ENCODE measurements at places on chromosomes 12 and 14.

DNA sequence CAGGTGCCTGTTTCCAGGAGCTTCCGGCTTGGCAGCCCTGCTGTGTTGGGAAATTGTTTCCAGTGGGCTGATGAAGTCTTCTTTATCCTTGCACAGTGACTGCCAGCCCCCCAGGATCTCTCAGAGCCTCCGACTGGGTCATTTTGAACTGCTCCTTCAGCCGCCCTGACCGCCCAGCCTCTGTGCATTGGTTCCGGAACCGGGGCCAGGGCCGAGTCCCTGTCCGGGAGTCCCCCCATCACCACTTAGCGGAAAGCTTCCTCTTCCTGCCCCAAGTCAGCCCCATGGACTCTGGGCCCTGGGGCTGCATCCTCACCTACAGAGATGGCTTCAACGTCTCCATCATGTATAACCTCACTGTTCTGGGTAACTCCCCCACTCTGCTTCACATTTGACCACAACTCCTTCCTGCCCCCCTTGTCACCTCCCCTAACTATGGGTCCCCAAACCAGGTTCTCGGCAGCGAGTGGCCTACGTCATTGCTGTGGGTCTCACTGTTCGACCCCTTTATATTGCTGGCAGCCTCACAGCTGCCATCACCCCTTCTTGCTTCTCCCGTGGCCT is 2.3 kb downstream of the LAG3 start:
- no peak for DNase-seq

GRCh38 chr14:106269451-106270204 is 743.2 kb downstream of the TMEM121 start:
- DNase-seq: no peak

DNA sequence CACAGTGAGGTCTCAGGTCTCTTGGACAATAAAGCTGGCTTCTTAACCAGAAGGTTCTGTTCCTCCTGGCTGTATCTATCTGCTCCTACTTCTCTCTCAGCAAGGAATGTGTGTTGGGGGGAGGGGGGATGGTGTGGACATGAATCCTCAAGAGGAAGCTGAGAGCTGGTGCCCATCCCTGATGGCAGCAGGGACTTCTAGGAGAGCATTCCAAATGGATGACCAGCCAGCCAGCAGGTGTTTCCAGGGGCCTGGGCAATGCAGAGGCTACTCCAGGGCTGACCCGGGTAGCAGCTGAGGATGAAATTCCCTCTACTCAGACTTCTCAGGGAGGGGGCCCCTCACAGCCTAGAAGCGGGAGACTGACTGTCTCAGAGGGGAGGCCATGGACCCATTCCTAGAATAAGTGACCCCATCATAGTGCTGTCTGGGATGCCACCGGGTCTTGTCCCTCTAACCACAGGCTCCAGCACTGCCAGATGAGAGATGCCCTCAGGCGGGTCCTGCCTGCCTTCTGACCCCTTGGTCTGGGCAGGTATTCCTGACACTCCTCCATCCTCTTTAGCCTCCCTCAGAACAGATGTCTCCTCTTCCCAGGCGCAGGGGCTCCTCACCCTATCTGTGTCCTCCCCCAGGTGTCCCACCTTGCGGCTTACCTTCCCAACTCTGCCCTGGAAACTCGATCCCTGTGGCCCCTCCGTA is 1.2 kb downstream of the RAB15 start:
- no peak for DNase-seq

GRCh38 chr14:37048666-37049071 is 123.7 kb downstream of the SLC25A21 start:
- DNase-seq: peak; percentile 75

DNA sequence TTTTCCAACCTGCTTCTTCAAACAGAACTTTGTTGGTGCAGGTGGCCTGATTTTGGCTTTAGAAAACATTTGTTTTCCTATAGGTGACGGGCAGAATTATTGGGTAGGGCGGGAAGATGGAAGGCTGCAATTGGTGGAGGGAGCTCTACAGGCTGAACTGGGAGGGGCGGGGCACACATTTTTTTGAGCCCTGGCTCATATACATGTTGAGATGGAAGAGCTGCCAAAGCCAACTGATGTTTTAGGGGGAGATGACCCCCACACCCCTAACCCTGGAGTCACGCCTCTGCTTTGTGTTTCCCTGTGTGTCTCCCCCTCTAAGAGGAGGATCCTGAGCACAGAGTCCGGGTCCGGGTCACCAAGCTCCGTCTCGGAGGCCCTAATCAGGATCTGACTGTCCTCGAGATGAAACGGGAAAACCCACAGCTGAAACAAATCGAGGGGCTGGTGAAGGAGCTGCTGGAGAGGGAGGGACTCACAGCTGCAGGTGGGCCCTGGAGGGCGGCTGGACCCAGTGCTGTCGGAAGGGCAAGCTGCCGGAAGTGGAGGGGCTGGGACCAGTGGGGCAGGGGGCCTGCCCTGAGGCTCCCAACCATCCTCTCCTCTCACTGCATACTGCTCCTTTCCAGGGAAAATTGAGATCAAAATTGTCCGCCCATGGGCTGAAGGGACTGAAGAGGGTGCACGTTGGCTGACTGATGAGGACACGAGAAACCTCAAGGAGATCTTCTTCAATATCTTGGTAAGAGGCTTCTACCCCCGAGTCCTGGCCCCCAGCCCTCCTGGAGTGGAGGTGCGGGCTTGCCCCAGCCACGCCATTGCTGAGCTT is 18.6 kb downstream of the AGAP2 start:
- no peak for DNase-seq

GRCh38 chr12:570435-570920 is 92.8 kb downstream of the NINJ2 start:
- DNase-seq: peak; percentile 61

GRCh38 chr12:91331371-91331770 is 148.8 kb upstream of the DCN start:
- DNase-seq: no peak

DNA sequence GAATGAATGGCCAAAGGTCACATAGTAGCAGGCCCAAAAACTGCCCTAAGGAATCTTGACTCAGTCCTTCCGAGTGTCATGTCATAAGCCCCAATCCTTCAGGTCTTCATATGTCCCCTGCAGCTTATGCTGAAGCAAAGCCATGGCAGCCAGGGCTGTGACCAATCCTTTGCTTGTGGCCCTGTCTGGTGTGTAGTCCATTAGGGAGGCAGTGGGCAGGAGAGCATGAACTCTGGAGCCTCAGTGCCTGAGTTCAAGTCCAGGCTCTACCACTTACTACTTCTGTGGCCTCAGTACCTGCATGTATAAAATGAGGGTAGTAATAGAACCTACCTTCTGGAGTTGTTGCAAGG is 20.3 kb downstream of the PLEKHG3 start:
- DNase-seq: no peak

- no peak for DNase-seq
Measured at GRCh38 chr12:126667339-126667738, 1599.6 kb upstream of the TMEM132C start.

GRCh38 chr12:111309584-111309983 is 59.3 kb downstream of the PHETA1 start:
- no peak for DNase-seq

DNA sequence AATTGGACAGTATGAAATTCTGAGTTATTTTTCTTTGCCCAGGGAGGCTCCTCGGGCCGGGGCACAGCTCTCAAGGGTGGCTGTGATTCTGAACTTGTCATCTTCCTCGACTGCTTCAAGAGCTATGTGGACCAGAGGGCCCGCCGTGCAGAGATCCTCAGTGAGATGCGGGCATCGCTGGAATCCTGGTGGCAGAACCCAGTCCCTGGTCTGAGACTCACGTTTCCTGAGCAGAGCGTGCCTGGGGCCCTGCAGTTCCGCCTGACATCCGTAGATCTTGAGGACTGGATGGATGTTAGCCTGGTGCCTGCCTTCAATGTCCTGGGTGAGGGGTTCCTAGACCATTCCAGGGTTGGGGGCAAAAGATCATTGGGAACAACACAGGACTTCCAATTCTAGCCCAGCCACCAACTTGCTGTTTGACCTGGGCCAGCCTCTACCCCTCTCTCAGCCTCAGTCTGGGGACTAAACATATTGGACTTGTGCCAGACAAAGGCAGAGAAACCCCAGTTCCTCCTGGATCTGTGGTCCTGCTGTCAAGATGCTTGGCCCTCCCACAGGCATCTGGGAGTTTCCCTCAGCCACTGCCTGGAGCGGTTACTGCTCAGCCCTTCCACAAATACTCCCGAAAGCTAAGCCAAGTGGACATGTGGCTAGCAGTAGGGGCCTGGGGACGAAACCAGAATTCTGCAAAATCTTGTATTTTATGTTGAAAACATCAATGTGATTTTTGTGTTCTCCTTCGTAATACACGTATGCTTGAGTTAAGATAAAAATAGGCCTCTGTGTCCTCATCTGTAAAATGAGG is 3.5 kb downstream of the OAS3 start:
- no peak for DNase-seq

GRCh38 chr14:79580906-79581305 is 630.4 kb downstream of the DIO2 start:
- DNase-seq: no peak

DNA sequence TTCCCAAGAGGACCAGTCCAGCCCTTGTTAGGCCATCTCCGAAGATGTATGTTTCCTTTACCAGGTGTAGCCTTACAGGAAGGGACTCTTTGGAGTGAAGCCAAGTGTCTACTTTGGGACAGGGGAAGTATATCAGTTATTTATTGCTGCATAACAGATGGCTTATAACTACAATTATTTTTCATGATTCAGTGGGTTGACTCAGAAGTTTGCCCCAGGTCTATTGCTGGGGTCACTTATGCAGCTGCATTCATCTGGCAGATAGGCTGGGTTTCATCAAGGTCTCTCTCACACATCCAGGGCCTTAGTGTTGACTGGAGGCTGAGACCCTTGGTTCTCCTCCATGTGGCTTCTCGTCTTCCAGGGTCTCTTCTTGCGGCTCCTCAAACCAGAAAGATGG is 170.1 kb downstream of the NRXN3 start:
- no peak for DNase-seq

GRCh38 chr12:67818459-67818903 is 169.9 kb downstream of the DYRK2 start:
- no peak for DNase-seq

- no peak for DNase-seq
Measured at GRCh38 chr14:100896369-100897060, 7.0 kb downstream of the RTL1 start.

DNA sequence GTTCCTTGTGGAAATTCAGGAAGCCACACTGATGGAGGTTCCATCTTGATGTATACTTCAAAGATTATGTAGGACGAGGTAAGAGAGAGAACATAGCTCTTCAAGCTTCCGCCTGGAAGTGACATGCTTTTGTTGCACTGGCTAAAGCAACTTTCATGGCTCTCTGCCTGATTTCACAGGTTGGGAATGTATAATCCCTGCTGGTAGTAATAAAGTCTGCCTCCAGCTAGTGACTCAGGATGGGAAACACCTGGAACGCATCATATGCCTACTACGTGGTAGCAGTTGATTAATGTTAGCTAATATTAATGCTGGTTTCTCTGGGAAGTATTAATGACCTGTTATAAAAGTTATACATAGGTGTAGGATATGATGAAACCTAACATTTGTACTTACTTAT is 71.1 kb downstream of the PELI2 start:
- peak; percentile 70 for DNase-seq

DNA sequence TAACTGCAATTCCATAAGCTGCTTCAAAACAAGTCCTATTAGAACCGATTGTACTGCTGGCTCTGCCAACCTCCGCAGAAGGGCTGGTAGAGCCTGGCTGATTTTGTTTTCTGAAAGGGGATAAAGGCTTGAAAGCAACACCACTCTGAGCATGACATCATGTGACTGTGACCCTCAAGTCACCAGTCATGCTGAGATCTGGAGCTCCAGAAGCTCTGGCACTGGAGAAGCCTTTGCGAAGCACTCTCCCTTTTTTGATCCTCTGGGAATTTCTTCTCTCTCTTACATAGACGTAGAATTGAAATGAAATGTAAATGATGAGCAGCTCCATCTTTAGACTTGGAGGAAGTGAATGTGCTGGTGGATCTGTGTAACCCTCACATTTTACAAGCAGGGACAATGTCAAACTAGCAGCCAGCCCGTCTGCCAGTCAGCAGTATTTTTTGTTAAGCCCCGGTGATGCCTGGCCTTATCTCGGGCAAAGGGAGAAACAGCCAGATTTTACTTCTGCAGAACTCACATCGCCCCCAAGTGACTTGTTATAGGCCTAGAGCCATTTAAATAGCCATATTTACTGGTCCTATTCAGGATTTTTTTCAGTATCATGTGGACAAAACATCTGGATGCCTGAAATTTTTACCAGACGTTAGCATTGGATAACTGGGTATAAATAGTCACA is 112.1 kb upstream of the NPAS3 start:
- DNase-seq: no peak

DNA sequence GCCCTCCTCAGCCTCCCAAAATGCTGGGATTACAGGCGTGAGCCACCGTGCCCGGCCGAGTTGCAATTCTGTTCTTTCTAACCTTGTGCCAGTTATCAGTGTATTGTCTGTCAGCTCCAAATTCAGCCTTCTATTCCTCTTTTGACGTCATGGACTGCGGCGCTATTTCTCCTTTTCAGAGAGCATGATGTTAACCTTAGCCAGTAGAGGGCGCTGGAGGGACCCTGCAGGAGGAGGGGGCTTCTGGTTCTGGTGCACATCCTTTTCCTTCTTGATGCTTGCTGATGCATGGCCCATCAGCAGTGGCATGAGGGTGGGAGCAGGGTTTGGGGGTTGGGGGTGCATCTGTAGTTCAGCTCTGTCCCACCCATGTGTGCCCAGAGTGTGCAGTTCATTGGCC is 179.3 kb upstream of the RMST start:
- DNase-seq: no peak

- no peak for DNase-seq
Measured at GRCh38 chr14:67186172-67186768, 3.0 kb upstream of the GARIN2 start.

DNA sequence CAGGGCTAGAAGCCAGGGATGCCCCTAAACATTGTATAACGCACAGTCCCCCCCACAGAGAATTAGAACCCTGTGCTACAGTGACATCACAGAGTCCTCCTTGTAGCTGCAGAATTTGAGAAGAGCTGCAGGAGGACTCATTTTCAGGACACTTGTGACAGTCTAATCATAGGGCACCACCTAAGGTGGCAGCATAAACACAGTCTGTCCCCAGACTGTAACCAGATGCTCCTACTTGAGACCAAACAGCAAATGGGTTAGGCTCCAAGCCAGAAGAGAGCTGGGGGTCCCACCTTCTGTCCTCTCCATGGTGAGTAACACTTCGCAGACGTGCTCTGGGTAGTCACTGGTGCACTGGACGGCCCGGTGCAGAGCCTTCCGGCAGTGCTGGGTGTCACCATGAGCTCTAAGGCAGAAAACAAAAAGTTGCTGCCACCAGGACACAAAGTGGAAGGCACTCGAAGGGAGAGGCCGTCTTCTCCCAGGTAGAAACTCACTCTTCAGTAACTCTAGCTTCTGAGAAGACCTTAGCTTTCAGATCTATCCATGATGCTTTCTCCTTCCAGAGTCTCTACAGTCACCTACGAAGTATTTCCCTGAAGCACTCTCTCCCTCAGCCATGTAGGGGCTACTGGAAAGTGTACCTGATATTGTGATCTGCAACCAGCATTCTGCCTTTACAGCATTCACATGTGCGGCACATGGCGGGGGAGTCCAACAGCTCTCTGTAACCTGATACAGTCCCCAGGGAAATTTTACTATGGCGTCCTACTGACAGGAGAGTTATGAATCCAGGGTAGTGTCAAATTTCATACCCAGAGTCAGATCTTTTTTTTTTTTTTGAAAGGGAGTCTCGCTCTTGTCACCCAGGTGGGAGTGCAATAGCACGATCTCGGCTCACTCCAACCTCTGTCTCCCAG is 17.1 kb downstream of the FICD start:
- DNase-seq: no peak

GRCh38 chr12:12007713-12008231 is 63.0 kb upstream of the BCL2L14 start:
- no peak for DNase-seq

- DNase-seq: no peak
Measured at GRCh38 chr14:85881935-85882334, 352.0 kb downstream of the FLRT2 start.
